Upper lobe of left lung (tissue), 6 donors: ENCODE measurements at places on chromosomes 7 and 10. TPM values are rescaled to one million over a fixed set of nuclear protein-coding genes. Genes with fewer than 3 reads are reported as not detected.

DNA sequence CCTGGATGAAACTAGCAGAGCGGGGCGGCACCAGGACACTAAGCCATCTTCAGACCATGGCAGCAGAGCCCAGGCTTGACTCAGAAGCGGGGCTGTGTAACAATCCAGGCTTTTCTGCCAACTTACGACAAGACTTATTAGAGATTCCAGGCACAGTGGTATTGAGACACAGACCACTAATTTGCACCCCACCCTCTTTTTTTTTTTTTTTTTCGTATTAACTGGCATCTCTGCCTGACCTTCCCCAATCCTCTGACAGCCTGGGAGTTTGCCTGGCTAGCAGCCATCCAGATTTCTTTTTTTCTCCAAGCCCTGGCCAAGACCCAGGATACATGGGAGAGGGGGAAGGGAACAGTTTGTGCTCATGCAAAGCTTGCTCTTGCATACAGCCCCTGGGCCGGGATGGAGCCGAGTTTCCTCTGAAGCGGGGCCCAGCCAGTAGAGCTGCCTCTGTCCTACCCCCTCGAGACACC, 182.4 kb downstream of the PLXNA4 start:
- H3K27ac ChIP-seq = no peak overlapping the region
- DNase-seq = no peak
- H3K27me3 ChIP-seq = no peaks in the 10 kb centered on the region
- no peak overlapping the region for H3K4me3 ChIP-seq
- peaks cover 2% of the 10 kb centered on the region for H3K4me1 ChIP-seq

DNA sequence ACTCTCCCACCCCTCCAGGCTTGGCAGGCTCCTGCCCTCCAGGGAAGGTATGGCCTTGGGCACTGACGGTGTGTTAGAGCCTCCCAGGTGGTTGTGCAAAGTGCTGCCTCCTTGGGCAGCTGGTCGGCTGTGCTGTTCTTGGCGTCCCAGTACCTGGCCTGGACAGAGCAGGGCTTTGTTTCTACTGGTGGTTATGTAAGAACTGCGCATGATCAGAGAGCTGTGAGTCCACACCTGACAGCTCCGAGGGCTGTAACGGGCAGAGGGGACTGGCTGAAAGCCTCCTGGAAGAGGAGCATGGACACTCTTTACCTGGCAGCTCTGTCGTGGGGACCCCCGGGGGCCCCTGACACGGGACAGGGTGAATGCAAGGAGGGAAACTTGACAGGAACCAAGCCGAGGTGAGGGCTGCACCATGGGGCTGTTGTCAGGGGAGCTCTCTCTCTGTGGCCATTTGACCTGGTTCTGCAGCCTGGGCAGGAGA, 3.1 kb upstream of the SFRP5 start:
- H3K27me3 ChIP-seq = peaks cover 14% of the 10 kb centered on the region
- H3K4me1 ChIP-seq = peaks cover 13% of the 10 kb centered on the region

DNA sequence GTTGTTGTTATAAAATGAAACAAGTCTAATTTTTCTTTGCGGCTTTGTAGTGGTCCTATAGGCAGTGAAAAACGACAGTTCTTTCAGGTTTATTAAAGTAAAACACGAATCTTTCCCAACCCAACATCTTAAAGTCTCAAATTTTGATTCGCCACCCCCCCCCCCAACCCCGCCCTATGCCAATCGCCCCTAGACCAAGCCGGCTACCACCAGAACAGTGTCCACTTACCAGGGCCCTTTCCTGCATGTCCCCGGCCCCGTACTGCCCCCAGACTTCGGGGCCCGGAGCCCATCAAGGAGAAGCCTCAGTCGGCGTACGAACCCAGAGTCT, 335 bp upstream of the CHCHD1 start:
- peak overlapping the region; percentile 92 for H3K27ac ChIP-seq
- peaks cover 36% of the 10 kb centered on the region for H3K4me1 ChIP-seq
- peak overlapping the region; percentile 83 for H3K4me3 ChIP-seq
- H3K27me3 ChIP-seq = no peaks in the 10 kb centered on the region
- no peak for DNase-seq

DNA sequence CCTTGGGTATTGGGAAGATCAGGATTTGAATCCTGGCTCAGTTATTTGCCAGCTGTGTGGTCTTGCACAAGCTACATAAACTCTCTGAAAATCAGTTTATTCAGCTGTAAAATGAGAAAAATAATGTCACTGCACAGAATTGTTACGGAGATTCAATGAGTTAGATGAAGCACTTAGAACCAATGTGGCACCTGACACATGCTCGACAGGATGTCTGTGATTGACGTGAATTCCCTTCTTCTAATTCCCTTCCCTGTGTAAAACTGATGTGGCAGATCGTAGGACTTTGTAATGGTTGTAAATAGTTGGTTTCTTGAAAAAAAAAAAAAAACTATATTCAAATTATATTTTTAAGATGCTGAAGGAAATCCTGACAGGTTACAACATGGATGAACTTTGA, 249.9 kb upstream of the MKLN1 start:
- no peak overlapping the region for H3K27ac ChIP-seq
- H3K4me1 ChIP-seq = peaks cover 50% of the 10 kb centered on the region
- DNase-seq = no peak

DNA sequence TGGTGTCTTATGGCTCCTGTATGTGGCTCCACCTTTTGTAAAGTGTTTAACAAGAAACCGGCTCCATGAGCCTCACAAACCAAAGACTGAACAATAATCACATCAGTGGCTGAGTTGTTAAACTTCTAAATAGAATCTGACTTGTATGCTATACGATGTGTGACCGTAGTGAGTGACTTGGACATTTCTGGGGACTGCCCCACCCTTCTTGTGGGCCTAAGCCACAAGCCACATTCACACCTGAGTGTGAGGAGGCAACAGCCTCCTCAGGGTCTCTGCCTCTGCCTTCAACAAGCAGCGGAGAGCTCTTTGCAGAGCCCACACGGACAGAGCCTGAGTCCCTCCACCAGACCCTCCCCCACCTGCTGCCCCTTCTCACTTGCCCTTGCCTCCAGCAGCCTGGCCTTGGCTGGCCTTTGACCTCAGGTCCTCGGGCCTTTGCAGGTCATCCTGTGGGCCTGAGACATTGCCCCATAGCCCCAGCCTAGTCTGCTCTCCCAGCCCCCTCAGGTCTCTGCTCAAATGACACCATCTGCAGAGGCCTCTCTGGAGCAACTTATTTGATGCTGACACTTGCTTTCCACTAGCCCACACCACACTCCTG, 156.8 kb upstream of the TNS3 start:
- no peak overlapping the region for H3K27ac ChIP-seq
- H3K27me3 ChIP-seq = no peaks in the 10 kb centered on the region
- H3K36me3 ChIP-seq = no peaks in the 10 kb centered on the region

- no peak for DNase-seq
- no peaks in the 10 kb centered on the region for H3K27me3 ChIP-seq
- H3K36me3 ChIP-seq = peaks cover 15% of the 10 kb centered on the region
- H3K4me3 ChIP-seq = no peak overlapping the region
Observed at GRCh38 chr7:151592868-151593486, 73.3 kb upstream of the RHEB start.

DNA sequence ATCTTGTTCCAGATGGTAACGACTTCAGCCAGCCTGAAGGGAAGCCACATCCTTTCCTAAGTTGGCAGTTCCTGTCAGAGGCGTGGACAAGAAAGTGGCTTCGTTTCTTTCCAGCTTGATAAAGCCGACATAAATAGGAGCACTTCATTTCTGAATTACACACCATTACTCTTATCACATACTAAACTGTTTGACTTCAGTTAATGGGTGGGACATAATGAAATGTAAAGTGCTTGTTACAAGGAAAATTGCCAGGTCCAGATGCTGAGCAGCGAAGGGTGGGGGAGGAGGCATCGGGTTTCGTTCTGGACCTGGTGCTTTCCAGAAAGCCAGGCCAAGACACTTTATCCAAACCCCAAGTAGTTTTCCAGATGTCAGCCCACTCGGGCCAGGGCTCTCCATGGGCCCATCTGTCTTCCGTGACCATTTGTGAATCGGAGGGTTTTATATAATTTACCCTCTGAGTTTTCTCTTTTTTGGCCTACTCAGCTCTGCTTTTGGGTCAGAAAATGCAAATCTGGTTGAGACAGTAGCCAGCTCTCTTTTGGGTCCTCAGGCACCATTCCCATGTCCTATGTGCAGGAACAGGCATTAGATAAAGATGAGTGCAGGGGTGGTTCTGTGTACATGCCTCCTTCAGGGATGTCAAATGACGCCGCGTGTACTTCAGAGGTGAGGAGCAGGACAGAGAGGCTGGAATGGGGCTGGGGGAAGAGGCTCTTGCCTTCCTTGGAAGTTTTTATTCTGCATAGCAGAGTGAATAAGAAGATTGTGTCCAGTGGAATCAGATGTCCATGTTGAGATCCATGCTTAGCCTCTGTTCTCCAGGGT, 90.2 kb downstream of the TACC2 start:
- H3K27ac ChIP-seq = peak overlapping the region; percentile 59
- no peak overlapping the region for H3K4me3 ChIP-seq
- no peak for DNase-seq
- no peaks in the 10 kb centered on the region for H3K36me3 ChIP-seq

DNA sequence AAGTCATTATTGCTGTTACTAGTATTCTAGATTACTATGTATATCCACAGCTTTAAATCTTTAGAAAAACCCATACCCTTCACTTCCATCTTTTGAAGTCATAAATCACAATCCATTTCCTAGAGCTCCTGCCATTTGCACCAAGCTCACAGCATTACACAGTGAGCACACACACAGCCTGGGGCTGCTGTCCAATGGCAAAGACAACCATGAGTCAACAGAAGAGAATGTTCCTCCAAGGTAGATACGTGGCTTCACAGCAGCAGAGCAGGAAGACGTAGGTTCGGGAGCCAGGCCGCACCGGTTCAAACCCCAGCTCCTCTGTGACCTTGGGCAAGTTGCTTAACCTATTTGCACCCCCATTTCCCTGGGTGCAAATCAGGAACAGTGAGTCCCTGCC, 234.6 kb downstream of the DIP2C start:
- H3K4me3 ChIP-seq = no peak overlapping the region
- no peaks in the 10 kb centered on the region for H3K4me1 ChIP-seq
- no peak overlapping the region for H3K27ac ChIP-seq

DNA sequence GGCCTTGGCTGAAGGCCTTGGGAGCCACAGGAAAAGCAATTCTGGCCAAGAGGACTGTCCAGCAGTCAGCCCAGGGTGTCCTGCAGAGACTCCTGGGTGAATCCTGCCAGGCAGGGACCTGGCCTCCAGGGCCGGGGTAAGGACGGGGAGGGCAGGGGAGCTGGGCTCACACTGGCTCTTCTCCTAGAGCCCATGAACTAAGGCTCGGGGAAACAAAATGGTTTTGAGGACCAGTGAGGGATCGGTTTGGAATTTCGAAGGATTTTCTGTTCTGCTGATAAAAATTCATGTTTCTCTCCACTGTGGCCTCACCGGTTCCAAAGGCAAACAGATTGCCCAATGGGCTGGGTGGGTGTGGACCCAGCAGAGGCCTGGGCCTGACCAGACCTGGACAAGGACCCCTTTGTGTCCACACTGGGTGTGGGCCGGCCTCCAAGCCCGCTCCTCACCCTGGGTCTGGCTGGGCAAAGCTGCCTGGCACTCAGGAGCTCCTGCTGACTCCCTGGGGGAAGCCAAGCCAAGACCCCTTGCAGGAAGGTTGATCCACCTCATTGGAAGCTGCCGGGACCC, 27.3 kb downstream of the FAM20C start:
- peaks cover 19% of the 10 kb centered on the region for H3K4me1 ChIP-seq
- DNase-seq = peak; percentile 77
- H3K27me3 ChIP-seq = no peaks in the 10 kb centered on the region
- H3K36me3 ChIP-seq = peaks cover 11% of the 10 kb centered on the region
- H3K27ac ChIP-seq = no peak overlapping the region

DNA sequence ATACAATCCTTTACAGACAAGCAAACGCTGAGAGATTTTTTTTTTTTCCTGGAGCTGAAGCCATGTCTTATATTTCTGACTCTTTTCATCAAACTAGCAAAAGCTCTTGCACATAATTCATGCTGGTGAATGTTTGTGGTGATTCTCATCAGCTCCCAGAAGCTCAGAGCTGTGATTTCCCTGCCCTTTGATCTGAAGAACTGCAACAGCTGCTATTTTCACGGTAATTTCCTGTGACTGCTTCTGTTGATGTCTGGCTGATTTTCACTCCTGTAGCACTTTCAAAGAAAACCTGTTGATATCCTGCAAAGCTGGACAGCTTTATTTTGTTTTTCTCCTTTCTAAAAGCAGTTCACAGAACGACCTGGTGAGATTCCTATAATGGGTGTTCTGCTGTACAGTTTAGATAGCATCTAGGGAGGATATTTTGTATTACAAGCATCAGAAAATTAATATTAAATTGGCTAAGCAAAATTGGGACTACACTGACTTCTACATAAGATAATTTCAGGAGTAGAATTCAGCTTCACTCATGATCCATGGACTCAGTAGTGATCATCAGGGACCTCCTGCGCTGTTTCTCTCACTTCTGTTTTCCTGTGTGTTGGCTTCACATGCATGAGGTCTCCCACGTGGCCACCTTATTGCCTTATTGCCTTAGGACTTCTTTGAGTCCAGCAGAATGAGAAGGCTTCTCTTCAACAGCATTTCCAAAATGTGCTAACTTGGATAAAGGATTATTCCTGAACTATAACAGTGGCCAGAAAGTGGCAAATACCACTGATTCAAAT, 1111.6 kb upstream of the SORCS1 start:
- H3K4me1 ChIP-seq = no peaks in the 10 kb centered on the region
- no peaks in the 10 kb centered on the region for H3K36me3 ChIP-seq
- no peak overlapping the region for H3K27ac ChIP-seq

DNA sequence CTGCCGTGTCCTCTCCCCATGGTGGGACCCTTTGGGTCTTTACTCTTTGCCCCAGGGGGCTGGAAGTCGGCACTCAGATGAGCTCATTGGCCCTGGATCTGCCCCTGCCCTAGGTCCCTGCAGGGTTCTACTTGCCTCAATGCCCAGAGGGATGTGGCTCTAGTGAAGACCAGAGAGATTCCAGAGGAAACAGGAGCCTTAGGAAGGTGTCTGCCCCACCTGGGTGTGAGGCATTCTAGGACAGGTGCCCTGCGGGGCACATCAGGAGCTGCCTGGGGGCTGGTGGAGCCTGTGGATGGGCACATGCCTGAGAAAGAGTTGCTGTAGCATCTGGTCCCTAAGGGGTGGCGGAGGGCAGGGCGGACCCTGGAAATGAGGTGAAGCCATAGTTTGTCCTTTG, 128.6 kb downstream of the ADCY1 start:
- H3K36me3 ChIP-seq = no peaks in the 10 kb centered on the region
- no peaks in the 10 kb centered on the region for H3K27me3 ChIP-seq
- no peak overlapping the region for H3K27ac ChIP-seq

Gene CAV2
- 154 TPM for total RNA-seq
